Hematopoietic multipotent progenitor cell treated with erythropoietin and hydrocortisone succinate and interleukin-3 and kit ligand, for 8 days (in vitro differentiated cells): ENCODE measurements at places on chromosomes 12 and 14.

DNA sequence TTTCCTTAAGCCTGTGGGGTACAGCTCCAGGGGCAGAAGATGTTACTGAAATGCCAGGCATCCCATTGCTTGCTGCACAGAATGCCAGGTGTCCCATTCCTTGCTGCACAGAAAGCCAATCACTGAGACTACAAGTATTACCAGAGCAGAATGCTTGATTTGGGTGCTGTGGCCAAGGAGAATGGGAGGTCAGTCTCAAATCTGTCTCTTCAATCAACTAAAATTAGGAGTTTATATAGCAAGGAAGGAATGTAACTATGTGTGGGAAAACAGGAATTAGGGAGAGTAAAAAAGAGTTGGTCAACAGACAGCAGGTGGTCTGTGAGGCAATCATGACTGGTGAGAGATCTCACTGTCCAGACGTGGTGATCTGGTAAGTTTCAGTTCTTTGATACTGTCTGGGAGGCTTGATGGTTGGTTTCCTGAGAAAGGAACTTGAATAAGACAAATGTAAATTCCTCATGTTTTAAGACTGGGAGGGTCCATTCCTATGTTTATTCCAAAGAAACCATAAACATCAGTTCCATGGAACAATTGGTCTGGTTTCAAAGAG lies 31.2 kb upstream of the VASH1 start:
- DNase-seq = no peak

DNA sequence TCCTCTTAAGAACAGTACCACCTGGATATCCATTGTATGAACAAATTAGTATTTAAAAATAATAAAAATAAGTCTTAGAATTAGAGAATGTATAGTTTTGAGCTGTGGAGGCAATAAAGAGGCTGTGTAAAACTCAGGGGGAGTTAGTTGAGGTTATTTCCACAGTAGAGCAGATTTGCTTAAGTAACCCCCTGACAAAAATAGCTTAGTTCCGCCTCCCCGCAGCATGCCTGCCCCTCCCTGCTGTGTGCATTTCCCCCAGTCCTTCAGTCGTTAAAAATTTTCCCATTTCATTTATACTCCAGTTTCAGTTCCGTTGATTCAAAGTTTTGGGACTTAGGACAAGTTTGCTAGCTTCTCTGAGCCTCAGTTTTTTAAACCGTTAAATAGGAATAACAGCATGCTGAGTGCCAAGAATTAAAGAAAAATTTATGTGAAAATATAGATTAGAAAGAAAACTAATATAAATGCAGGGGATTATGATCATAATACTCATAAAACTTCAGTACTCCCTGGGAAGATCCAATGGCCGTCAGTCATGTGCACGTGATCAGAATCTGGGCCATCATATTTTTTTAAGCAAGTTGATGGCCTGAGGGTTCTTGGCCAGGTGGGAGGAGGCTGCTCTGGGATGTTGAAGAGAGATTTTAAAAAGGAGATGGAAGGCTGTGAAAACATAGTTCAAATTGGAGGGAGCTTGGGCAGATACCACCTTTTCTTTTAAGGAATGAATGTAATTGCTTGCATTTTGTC lies 14.5 kb upstream of the SLC38A2 start:
- peak; percentile 30 for DNase-seq

GRCh38 chr12:30926243-30927221 lies at the start of gene TSPAN11:
Gene TSPAN11, plus strand, starts transcription at chr12:30926748. Its CDS starts 27,244 bp downstream, at chr12:30953992.
- DNase-seq = no peak

DNA sequence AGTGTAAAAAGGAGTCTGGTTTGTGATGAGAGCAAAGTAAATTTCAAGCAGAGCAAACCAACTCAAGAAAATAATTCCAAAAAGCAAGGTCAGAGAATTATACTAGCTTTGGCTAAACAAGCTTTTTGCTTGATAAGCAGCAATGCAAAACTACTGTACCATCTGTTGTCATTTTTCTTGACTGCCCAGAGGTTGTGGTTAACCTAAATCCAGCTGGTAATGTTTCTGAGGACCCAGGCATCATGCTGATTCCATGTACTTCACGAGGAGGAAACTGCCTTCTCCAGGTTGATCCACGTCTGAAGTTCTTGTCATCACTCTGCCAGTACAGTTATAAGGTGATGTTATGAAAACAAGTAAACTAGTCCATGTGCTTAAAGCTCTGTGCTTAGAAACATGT lies 185.2 kb downstream of the ACSS3 start:
- DNase-seq = no peak

- no peak for DNase-seq
These were observed 236.1 kb upstream of the NPAS3 start for GRCh38 chr14:32702562-32702961.

DNA sequence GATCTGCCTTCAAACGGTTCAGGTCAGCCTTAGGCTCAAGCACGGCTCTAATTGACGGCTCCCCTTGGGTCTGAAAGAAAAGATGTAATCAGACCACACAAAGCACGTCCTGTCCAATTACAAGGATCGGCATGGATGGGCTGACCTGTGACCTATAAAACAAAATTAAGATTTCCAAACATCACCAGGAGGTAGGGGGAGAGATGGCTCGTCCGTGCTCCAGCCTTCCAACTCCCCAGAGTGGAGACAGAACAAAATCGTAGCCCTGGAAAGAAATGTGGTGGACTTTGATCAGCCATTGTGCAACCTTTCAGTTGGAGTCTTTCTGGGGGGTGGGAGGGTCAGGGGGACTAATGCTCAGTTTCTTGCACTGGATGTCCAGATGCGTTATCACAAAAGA lies 226.6 kb upstream of the DIO3 start:
- DNase-seq = no peak

GRCh38 chr14:97177016-97177415 lies 379.8 kb downstream of the VRK1 start:
- peak; percentile 15 for DNase-seq

DNA sequence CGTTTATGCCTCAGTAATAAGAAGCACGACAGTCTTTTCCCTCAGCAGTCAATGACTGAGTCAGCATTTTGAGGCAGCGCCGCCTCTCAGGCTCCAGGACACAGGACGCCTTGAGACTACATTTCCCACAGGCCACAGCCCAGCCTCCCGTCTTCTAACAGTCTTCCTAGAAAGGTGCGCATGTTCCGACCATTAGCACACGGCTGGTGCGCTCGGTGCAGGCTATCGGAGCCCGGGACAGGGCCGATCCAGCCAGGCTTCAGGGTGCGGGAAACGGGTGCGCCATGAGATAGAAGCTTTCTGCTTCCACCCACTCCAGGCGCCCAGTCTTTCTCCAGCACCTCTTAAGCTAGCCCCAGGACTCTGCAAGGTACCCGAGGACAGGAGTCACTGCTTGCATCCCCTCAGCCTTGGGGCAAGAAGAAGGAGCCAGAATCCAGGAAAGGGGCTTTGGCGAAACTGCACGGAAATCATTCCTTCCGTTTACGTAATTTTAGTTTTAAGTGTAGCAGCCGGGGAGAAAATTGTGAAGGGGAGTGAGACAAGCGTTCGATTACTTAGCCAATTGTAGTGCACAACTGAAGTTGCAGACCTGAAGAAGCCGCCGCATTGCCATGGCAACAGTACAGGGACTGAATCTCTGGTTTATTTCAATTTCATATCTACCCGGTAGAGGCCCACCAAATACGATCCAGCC lies 54.0 kb downstream of the ZNF641 start:
- peak; percentile 91 for DNase-seq

DNA sequence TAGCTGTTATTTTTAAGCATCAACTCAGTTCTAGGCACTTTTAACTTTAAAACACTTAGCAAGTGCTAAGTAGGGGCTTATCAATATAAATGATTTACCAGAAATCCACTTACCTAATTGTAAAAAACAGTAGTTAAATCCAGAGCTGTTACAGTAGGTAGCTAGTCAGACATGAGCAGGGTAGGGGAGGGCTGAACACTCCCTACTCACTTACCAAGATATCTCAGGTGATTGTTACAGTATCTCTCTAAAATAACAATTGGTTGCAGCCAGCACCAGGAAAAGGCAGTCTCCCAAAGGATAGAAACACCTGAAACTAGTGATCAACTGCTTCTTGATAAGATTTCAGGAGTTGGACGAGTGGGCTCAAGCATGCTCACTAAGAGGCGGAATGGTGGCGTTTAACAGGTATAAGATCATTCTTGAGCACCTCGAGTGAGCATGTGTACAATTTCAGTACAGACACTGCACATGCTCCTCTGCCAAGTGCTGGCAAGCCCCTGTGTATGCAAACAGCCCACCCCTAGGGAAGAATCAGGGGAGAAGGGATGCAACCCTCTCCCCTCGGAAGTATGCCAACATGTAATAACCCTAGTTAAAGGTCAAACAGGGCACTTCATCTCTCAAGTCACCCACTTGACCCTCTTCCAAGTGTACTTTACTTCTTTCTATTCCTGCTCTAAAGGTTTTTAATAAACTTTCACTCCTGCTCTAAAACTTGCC lies 1113.6 kb upstream of the SEL1L start:
- no peak for DNase-seq

GRCh38 chr14:103749860-103750259 lies 34.2 kb downstream of the ZFYVE21 start:
- peak; percentile 59 for DNase-seq

- DNase-seq = no peak
These were observed 329.7 kb upstream of the ATP2B1 start for GRCh38 chr12:90038289-90038688.

DNA sequence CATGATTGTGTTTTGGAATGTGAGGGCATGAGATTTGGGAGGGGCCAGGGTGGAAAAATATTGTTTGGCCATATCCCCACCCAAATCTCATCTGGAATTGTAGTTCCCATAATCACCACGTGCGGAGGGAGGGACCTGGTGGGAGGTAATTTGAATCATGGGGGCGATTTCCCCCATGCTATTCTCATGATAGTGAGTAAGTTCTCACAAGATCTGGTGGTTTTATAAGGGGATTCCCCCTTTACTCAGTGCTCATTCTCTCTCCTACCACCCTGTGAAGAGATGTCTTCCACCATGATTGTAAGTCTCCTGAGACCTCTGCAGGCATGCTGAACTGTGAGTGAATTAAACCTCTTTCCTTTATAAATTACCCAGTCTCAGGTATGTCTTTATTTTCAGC lies 15.7 kb downstream of the OR10P1 start:
- no peak for DNase-seq

DNA sequence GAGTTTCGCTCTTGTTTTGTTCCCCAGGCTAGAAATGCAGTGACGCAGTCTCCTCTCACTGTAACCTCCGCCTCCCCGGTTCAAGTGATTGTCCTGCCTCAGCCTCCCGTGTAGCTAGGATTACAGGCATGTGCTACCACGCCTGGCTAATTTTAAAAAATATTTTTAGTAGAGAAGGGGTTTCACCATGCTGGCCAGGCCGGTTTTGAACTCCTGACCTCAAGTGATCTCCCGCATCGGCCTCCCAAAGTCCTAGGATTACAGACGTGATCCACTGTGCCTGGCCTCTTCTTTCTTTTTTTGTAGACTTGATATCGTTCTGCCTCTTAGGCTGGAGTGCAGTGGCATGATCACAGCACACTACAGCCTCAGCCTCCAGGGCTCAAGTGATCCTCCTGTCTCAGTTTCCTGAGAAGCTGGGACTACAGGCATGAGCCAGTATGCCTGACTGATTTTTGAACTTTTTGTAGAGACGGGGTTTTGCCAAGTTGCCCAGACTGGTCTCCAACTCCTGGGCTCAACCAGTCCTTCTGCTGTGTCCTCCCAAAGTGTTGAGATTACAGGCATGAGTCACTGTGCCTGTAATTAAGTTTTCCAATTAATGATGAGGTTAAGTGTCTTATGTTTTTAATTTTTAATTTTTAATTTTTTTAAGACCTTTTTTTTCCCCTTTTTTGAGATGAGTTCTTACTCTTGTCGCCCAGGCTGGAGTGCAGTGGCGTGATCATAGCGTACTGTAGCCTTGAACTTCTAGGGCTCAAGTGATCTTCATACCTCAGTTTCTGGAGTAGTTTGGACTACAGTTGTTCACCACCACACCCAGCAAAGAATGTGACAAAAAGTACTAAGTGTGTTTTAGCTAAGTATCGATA lies 10.2 kb downstream of the RCOR1 start:
- no peak for DNase-seq

DNA sequence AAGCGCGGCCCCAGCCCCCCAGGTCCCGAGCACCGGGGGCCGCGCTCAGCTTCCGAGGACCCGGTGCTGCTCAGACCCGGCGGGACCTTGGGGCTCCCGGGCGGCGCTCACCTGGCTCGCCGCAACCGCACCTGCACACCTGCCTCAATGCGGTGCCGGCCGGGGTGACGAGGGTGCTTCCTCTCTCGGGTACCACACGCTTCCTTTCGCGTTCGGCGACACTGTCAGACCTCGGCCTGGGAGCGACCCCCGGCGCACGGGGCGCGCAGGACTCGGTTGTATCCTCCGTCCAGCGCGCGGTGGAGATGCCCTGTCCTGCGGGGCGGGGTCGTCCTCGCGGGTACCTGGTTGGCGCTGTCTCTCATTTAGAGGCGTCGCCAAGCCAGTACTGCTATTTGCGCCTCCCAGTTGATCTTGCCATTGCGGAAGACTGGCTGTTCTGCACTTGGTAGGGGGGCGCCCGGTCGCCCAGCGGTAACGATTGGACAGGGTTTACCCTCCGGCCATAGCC lies 718 bp downstream of the PACS2 start:
- no peak for DNase-seq

- no peak for DNase-seq
These were observed 3.0 kb downstream of the SRRM4 start for GRCh38 chr12:118984161-118984943.

DNA sequence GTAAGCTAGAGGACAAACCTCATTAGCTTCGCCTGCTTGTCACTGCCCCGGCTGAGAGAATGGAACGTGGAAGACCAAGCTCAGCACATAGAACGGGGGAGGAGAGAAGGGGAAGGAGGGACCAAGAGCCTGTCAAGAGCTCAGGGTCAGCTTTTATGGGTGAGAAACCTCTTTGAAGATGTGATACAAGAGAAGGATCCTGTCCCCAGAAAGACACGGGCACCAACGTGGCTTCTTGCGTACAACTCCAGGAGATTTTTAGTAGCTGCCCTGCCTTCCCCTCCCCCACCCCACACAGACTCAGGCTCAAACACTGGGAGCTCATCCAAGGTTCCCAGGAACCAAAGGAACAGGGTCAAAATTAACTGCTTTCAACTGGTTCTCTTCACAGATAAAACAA lies 34.7 kb downstream of the APPL2 start:
- DNase-seq = no peak

DNA sequence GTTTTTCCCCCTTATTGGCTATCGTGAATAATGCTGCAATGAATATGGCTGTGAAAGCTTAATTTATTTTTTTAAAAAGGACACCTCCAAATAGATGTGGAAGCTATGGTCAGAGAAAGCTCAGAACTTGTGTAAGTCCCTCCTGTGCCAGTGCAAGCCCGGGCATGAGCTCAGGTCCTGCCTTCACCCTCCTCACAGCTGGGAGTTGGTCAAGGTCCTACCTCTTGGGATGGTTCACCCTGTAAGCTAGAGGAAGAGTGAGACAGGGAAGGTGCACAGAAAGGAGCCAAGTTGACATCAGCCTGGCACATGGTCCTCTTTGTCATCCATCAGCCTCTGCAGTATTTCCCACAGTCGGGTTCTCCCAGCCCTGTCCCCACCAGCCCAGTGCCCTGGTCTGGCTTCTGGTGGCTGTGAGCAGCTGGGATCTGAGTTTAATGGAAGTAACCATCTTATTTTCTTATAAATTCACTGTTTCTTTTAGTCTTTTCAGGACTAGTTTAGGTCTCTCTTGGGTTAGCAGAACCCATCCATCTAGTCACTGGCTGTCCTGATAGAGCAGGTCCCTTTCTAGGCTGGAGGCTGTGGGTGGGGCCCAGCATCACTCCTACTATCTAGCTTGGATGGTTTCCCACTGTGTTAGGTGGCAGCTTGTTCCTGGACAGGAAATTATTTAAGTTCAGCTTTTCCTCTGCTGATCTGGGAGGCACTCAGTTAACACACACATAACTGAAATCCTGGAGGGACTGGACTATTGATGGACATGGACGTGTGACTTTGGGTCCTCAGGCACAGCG lies 11.8 kb upstream of the PLEKHG3 start:
- no peak for DNase-seq

- DNase-seq = no peak
These were observed 46.2 kb upstream of the CCDC91 start for GRCh38 chr12:28144059-28144458.
